NCI-H1092 (cell line): ENCODE measurements at places on chromosomes 12 and 14.

DNA sequence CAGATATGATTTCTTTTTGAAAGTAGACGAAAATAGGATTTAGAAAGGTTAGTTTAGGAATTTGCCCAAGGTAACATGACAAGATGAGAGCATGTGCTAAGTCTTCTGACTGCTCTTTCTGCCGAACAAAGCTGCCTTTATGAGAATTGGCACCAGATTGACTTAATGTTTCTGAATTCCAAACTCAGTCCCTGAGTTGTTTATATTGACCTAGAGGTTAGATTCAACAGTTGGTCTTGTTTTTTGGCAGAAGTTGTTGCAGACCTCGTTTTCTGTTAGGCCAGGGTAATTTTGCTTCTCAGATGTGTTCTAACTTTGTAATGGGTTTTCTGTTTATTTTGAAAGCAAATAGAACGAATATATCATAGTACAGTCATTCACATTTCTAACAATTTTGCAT, 61.5 kb upstream of the LRTM2 start:
- DNase-seq = no peak

- DNase-seq = no peak
These were observed 23.6 kb upstream of the PGF start for GRCh38 chr14:74979029-74979428.

DNA sequence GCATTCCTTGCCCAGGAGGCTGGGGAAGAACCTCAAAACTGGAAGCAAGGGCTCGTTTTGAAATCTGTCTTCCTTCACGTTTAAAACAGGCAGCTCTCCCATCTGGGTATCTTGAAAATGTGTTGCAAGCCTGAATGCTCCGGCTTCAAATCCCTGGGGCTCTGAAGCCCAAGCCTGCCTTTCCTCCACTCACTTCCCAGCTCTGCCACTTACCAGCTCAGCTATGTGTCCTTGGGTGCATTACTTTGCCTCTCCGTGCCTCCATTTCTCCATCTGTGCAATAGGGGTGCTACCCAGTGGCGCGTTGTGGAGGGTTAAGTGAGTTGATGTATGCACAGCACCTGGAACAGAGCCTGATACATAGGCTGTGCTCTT, 97.6 kb downstream of the GCH1 start:
- no peak for DNase-seq

DNA sequence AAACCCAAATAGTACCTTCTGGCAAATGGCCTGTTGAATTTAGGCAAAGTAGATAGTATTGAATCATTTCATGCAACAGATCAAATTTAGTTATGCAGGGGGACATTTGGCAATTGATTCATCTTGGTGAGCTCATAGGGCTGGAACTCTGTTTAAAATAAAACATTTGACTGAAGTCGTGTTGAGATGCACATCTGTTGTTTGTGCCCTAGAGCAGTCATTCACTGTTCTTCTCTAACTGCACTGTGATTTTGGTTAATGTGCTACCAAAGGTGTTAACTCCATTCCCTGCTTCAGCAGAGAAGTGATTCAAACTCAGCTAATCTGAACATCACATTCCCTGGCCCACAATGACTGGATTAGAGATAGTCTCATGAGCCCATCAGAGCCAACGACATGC, 44.0 kb upstream of the CSRP2 start:
- DNase-seq = no peak
